ENCODE measurements at places on chromosomes 12 and 14. TPM values are rescaled to one million over a fixed set of nuclear protein-coding genes. Genes with fewer than 3 reads are reported as not detected.

The TRAF3 gene
- polyA plus RNA-seq: 21.2 TPM

DNA sequence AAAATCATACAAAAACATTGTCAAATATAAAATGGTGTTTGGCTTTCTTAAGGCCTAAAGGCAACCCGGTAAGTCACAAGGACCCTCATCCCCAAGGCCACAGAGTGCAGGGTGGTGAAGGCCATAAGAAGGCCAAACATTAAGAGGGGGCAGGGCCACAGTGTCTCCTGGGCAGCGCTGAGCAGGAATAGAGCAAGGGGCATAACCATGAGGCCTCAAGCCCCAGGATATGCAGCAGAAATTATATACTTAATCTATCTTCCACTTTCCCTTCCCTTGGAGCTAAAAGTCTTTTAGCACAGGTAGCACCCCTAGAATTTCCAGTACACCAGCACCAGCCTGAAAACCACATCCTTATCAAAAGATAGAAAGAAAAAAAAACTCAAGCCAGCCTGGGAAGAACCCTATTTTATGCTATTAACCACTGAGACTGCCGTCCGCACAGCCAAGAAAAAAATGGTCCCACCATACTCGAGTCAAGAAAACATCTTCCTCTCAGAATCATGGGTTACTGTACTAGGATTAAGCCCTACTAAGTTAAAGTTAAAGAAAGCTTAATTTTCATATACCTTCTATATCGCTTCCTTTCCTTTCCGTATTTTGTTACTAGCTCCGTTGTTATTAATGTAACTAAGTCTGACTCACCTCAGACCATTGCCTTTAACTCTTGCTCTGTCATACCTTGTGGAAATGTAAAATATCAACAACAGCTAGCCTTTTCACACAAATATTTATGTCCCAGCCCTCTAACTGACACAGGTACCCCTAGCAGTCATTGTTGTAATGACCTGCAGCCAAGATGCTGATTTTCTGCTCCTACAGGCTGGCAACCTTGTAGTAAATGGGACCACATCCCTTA lies 20.1 kb downstream of the KLRK1 start:
- H3K36me3 ChIP-seq: no peaks in the 10 kb centered on the region
- H3K4me3 ChIP-seq: no peak overlapping the region
- no peaks in the 10 kb centered on the region for H3K27me3 ChIP-seq
- DNase-seq: no peak
- H3K27ac ChIP-seq: no peak overlapping the region
- H3K4me1 ChIP-seq: peaks cover 10% of the 10 kb centered on the region

The FAM216A gene
- 31.1 TPM for polyA plus RNA-seq

DNA sequence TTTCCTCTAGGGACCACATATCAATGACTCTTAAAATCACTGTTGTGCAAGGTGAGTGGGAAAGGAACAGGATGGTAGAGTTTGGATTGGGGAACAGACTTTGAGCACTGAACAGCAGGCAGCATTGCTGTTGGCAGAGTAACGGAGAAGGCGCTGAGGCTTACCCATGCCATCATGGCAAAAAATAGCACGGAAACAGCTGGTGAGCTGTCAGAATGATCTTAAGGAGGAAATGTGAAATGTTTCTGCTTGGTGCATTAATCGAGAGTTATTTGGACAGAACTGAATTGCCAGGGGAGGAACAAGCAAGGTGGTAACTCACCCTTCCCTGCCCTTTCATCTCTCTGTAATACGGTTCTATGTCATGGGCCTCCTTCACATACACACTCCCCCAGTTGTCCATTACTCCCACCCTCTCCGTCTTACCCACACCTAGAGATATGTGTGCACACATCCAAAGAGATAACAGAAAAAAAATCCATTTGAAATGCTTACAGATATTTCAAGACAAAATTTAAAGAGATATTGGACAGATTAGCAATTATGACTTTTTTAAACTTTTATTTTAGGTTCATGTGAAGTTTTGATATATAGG lies 572.5 kb downstream of the DIO2 start:
- H3K36me3 ChIP-seq: no peaks in the 10 kb centered on the region
- H3K4me1 ChIP-seq: no peaks in the 10 kb centered on the region
- no peak overlapping the region for H3K4me3 ChIP-seq

DNA sequence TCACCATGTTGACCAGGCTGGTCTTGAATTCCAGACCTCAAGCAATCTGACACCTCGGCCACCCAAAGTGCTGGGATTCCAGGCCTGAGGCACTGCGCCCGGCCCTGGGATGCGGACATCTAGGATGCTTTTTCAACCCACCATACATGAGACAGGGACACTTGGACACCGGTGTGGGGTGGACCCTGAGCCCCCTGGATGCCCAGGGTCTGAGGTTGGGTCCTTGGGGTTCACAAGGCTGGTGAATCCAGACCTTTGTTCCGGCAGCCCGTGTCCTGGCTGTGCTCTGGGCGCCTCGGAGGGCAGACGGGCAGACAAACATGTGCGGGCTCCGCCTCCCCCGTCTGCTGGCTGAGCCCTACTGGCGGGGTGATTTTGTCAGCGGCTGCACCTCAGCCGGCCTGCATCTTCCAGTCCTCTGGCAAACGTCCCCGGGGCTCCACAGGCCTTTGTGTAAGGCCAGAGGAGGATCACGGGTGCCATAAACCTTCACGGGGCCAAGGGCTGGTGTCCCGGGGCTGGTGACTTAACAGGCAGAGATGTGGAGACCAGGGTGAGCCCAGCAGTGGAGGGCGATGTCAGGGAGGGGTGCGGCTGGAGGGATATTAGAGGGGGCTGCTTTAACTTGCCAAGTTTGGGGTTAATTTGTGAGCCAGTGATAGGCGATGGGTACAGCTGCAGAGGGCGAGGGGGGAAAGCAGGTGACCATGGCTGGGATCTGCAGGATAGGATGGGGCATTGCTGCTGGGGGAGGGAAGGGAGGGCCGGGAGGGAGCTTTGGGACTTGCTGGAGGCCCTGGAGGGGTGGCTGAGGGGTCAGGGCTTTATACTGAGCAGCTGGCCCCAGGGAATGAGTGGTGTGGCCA lies 5.8 kb downstream of the ASPG start:
- no peaks in the 10 kb centered on the region for H3K36me3 ChIP-seq
- H3K27ac ChIP-seq: no peak overlapping the region

GRCh38 chr14:106083082-106083481 lies 556.7 kb downstream of the TMEM121 start:
- no peak overlapping the region for H3K4me3 ChIP-seq
- DNase-seq: no peak
- no peaks in the 10 kb centered on the region for H3K4me1 ChIP-seq
- H3K36me3 ChIP-seq: no peaks in the 10 kb centered on the region

- no peaks in the 10 kb centered on the region for H3K4me1 ChIP-seq
- no peak overlapping the region for H3K27ac ChIP-seq
- no peak overlapping the region for H3K4me3 ChIP-seq
- H3K36me3 ChIP-seq: no peaks in the 10 kb centered on the region
Observed at GRCh38 chr14:44112774-44113460, 394.2 kb downstream of the FSCB start.

The MAP1LC3B2 gene
- polyA plus RNA-seq: 1.4 TPM

The KRT74 gene
- polyA plus RNA-seq: not detected

GRCh38 chr14:93832665-93833064 lies 44.4 kb upstream of the PRIMA1 start:
- H3K4me1 ChIP-seq: no peaks in the 10 kb centered on the region
- no peak overlapping the region for H3K4me3 ChIP-seq
- H3K36me3 ChIP-seq: no peaks in the 10 kb centered on the region
- no peaks in the 10 kb centered on the region for H3K27me3 ChIP-seq
- no peak for DNase-seq

The GUCY2C gene
- not detected for polyA plus RNA-seq

DNA sequence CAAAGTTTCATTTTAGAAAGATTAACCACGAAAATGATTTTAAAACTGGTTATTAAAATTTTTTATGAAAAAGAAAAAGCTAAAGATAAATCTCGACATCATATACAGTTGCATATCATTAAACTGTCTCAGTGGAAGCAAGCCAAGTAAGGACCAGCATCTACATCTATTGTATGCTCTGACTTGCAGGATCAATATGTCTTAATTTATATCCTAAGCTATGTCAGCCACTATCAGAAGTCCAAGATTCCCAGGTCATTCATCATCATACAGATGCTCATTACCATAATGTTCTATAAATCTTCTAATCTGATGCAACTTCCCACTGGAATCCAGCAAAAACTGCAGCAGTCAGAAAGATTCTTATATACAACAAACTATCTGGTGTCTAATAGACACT lies 43.5 kb downstream of the CMAS start:
- no peaks in the 10 kb centered on the region for H3K4me1 ChIP-seq
- no peak for DNase-seq
- H3K27me3 ChIP-seq: peaks cover 4% of the 10 kb centered on the region
- H3K36me3 ChIP-seq: no peaks in the 10 kb centered on the region

The ANKRD33 gene
- not detected for polyA plus RNA-seq

The CNPY2 gene
- polyA plus RNA-seq: 175 TPM

The PAPLN gene
- 0.83 TPM for polyA plus RNA-seq

- H3K36me3 ChIP-seq: no peaks in the 10 kb centered on the region
- no peak overlapping the region for H3K4me3 ChIP-seq
- no peak overlapping the region for H3K27ac ChIP-seq
- no peak for DNase-seq
- H3K27me3 ChIP-seq: no peaks in the 10 kb centered on the region
Observed at GRCh38 chr14:24804552-24805212, 170.7 kb upstream of the GZMB start.

GRCh38 chr14:41873686-41874317 lies 267.1 kb downstream of the LRFN5 start:
- no peak overlapping the region for H3K4me3 ChIP-seq
- no peaks in the 10 kb centered on the region for H3K4me1 ChIP-seq
- H3K36me3 ChIP-seq: no peaks in the 10 kb centered on the region
- DNase-seq: peak; percentile 71
- H3K27me3 ChIP-seq: no peaks in the 10 kb centered on the region
